Stimulated activated effector memory CD8-positive, alpha-beta T cell treated with anti-CD3 and anti-CD28 coated beads, Interleukin-12 subunit alpha, Interleukin-12 subunit beta, amount 100 ng/mL, for 72 hours (primary cell): ENCODE measurements at places on chromosomes 6 and 20.

DNA sequence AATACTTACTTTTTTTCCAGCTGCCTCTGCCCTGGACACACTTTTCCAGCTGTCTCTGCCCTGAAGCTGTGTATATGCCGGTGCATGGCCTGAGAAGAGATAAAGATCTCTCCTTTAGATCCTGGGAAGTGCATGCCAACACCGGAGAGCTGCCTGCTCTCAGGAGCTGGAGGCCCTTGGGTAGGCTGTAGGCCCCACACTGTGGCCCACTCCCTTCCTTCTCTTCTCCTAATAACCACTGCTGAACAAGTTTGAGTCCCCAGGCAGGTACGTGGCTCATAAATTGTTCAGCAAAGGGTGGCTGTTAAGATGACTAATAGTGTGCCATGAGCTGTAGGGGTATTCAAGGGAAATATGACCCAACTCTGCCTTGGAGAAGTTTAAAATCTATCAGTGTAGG lies 102.5 kb downstream of the CD24 start:
- DNase-seq = no peak

- DNase-seq = no peak
Observed at GRCh38 chr6:34129753-34130152, 16.1 kb downstream of the GRM4 start.

DNA sequence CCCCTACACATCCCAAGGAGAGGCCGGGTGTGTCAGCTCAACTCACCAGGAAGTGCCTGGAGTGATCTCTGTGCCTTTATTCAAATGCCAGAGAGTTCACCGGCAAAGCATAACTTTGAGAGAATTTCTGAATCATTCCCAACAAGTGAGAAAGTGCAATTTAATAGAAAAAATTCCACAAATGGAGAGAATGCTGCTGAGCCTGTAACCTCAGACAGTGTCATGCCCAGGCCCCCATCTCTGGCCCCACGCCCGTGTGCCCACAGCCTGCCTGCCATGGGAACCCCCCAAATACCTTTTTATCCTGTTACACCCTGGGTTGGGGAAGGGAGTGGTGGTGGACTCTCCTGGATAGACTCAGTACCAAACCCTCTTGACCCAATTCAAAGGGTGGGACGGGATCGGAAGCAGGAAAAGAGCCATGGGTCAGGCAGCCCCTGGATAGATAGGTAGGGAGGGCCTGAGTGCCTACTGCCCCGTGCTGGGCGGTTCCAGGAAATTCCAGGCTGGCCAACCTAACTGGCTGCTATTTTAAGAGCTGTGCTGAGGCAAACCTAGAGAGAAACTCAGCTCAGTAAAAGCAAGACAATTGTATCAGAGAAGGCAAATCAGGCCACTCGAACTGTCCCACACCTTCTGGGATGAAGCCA lies 179.0 kb upstream of the FOXA2 start:
- no peak for DNase-seq

GRCh38 chr6:19415605-19416326 lies 421.4 kb upstream of the ID4 start:
- no peak for DNase-seq

GRCh38 chr6:32183483-32184083 lies 470 bp downstream of the AGER start:
- no peak for DNase-seq

GRCh38 chr6:89360415-89360999 lies 8.0 kb upstream of the UBE2J1 start:
- DNase-seq = no peak

DNA sequence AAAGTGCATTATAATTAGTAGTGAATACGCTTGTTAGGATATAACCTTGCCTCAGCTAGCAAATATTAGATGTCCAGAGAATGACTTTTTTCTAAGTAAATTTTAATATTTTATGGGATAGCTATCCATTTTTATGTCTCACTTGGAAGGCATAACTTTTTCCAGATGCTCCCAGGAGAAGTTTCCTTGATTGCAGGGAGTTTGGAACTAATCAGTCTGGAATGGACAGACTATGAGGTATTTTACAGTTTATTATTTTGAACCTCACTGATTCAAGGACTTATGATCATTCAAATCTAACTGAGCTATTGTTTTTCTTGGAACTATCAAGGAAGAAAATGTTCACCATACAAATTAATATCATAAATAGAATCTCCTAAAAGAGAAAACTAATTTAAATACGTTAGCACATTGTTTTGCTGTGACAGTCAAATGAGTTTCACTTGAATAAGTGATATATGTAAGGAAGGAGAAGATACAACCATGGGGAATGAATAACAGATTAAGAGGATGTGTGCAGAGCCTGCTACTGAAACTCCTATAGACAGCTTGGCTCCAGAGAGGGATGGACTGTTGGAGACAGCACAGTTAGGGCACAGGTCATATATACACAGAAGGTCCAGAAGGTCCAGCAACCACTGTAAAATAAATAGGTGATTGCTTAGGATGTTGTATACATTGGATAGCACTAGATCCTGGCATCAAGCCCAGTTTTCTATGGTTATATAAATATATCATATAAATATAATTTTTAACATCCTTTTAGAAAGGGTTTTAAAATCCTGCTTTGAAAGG lies 20.6 kb upstream of the LCA5 start:
- DNase-seq = no peak

GRCh38 chr6:102223942-102224341 lies 830.4 kb downstream of the GRIK2 start:
- DNase-seq = no peak

- no peak for DNase-seq
Observed at GRCh38 chr6:40302856-40303454, 284.2 kb downstream of the LRFN2 start.

DNA sequence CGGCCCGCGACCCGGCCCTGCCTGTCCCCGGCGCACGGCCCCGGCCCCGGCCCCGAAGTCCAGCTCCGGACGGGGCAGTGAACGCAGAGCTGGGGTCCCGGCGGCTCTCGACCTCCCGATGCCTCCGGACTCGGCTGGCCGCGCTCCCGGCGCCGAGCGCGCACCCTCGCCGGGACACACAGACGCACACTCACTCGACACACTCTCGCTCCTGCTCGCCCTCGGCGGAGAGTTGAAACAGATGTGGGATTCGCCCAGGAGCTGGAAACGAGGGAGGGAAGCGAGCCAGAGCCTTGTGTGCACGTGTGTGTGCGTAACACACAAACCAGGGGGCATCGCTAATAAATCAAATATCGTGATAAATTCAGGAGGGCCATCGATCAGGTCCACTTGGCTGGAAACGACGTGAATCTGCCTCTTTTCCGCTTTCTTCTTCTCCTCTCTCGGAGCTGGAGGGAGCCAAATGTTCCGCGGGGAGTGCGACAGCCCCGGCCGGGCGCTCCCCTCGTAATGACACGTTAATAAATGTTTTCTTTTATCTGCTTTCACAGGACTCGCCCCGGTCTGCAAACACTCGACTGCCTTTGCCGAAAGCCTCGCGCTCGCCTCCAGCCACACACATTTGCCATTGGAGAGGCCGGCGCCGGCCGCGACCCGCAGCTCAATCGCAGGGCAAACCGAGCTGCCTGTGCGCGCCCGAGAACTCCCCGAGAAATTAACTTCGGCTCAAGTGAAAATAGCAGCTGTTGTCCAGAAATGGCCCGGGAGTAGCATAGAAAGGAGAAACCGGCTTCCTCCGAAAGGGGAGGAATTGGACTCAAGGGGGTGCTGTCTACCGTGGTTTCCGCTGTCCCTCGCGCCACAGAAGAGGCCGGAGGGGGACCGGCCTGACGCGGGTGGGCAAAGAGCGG lies 828 bp upstream of the SULF2 start:
- no peak for DNase-seq

GRCh38 chr6:3088446-3088845 lies 20.2 kb downstream of the RIPK1 start:
- peak; percentile 12 for DNase-seq

GRCh38 chr6:23395381-23395780 lies 730.6 kb upstream of the NRSN1 start:
- no peak for DNase-seq

GRCh38 chr6:160661216-160661615 lies 2.9 kb downstream of the LPA start:
- DNase-seq = no peak

DNA sequence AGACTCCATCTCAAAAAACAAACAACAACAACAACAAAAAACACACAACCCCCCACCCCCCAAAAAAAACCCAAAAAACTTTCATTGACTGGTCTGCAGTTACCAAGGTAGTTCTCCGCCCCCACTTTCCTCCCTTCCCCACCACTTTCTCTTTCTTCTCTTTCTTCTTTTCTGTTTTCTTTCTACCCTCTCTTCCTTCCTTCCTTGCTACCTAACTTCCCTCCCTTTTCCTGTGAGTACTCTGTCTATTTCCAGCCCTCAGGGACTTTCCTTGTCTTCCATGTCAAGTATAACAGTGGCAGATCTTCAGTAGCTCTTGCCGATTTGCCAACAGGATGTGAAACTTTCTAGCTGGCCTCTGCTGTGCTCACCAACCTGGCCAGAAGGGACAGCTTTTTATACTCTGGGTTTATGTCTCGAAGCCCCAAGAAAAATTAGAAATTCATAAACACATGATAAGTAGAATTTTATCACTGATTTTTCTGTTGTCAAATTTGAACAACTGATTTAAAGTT lies 399.5 kb downstream of the QKI start:
- DNase-seq = no peak

DNA sequence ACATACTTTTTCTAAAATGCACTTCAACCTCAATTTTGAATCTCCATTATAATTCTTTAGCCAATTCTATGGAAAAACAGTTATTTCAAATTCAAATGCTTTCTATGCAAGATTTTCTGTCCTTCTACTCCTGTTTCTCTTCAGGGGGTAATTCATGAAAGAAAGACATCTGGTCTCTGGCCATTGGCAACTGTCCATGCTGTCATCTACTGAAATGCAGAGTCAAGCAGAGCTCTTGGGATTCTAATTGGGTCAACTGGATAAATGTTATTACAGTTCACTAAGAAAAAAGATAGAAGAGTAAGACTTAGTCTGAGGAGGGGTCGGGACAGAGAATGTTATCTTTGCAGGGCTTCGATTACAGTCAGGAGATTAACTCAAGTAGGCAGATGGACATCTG lies 22.0 kb upstream of the BMP5 start:
- no peak for DNase-seq

DNA sequence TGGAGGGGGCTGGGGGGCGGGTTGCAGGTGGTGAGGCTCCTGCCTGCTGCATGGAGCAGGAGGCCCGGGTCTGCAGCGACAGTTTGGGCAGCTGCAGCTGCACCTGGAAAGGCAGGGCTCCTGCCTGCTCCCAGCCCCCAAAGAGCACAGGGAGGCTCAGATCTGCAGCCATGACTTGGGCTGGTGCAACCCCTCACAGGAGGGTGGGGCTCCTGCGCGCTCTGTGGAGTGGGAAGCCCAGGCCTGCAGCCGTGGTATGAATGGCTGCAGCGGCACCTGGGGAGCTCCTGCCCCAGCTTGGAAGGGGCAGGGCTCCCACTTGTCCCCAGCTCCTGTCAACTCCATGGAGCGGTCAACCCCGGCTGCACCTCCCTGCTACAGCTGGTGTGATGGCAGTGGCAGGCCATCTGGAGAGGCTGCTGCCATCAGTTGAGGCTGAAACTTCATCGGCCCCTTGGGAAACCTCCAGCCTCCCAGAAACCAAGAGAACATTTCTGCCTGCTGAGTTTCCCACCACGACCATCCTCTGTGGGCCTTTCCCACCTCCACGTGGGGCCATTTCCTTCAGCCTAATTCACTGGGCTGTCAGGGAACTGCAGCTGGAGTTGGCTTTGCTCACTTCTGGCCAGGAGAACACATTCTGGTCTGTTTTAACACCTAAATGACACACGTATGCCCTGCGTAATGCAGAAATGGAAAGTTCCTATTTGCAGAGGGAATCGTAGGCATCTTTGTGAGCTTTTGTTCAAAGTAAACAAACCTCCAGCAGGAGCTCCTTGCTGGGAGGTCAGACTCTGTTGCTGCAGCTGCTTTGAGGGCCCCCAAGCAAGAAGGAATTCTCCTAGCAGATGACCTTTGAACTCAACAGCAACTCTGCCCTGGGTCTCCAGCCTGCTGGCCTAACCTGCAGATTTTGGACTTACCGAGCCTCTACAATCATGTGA lies 429.0 kb downstream of the PREX1 start:
- no peak for DNase-seq

GRCh38 chr20:49896204-49896603 lies 19.1 kb downstream of the SPATA2 start:
- no peak for DNase-seq

- no peak for DNase-seq
Observed at GRCh38 chr6:121614115-121614514, 178.7 kb downstream of the GJA1 start.

DNA sequence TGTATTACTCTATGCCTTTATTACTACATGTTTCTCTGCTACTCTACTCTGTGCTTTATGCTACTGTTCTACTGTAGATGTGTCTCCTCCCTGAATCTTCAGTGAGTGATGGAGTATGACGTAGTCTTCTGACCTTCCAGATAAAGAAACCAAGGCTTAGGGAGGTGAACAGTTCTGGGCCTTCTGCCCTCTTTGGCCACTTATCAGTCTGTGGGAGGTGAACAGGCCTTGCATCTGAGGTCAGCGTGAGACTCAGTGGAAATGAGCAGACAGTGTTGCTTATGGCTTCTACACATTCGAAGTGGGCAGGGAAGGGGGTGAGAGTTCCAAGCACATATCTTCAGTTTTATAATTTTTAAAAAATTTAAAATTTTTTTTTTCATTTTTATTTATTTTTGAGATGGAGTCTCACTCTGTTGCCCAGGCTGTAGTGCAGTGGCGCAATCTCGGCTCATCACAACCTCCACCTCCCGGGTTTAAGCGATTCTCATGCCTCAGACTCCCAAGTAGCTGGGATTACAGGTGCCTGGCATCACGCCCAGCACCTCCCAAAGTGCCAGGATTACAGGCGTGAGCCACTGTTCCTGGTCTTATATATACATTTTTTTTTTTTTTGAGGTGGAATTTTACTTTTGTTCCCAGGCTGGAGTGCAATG lies 24.2 kb downstream of the MYBL2 start:
- no peak for DNase-seq

DNA sequence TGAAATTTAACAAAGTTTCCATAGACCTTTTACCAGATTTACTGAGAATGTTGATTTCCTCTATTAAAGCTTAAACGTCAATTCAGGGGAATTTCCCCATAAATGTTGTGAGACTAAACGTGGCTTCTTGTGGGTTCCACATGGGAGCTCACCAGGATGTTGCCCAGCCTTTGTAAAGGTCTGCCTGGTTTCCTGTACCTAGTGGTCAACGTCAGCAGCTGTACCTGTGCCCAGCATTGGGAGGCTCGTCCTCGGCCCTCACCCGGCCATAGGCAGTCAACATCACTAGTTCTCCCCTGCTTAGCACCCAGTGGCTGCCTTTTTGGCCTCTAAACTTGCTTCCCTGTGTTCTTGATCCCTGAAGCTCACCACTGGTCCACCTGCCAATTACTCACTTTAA lies 22.1 kb upstream of the CD83 start:
- no peak for DNase-seq

- DNase-seq = no peak
Observed at GRCh38 chr6:127367023-127367375, 23.6 kb upstream of the ECHDC1 start.

DNA sequence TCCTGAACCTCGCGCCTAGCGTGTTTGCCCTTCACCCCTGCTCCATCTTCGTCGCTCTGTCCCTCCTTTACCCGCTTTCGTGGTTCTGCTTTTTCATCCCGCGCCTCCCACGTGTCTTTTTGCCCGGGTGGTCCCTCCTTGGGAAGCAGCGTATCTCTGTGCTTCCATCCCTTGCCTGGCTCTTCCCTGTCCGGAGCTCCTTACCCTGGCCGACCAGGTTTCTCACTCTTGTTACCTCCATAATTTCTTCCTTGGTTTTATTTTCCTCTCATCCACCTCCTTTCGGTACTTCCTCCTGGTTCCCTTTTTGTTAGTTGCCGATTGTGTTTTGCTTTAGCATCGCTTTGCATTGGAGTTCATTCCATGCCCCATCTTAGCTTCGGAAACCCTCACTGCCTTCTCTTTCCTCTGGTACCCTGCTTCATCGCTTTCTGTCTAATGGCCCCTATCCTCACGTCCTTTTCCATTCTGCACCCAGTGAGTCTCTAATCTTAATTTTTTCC lies 735 bp downstream of the FAM135A start:
- DNase-seq = no peak
